ENCODE measurements at places on chromosomes 3 and 15.

GRCh38 chr3:50174947-50175524 lies 16.4 kb upstream of the GNAT1 start:
- DNase-seq, result no peak

DNA sequence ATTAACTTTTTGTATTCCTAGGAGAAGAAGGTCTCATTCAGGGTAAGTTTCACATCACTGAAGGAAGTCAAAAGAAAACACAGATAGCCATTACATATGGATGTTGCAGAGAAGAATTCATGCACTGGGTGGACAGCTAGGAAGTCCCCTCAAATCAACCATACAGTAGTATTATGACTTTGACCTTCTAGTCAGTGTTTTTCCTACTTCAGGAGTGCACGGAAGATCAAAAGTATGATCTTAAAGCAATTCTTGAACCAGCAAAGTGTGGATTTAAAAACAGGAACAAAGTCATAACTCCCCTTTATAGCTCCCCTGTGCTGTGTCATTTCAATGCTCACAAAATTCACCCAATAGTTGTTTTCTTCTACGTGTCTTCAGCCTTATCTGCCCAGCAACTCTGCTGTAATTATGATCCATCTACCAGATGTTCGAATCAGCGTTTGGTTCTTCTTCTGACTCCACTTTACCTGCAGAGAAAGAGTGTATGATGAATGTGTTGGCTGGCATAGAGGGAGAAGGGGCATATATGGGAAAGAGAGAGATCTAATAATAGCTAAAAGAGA lies 118.1 kb upstream of the MEIS2 start:
- no peak for DNase-seq

- DNase-seq, result no peak
These were observed 63.6 kb downstream of the TLE3 start for GRCh38 chr15:70034141-70034540.

GRCh38 chr3:8604988-8605387 lies 39.6 kb downstream of the SSUH2 start:
- DNase-seq, result no peak

- DNase-seq, result no peak
These were observed 85.4 kb downstream of the MAGI1 start for GRCh38 chr3:65953301-65953812.

DNA sequence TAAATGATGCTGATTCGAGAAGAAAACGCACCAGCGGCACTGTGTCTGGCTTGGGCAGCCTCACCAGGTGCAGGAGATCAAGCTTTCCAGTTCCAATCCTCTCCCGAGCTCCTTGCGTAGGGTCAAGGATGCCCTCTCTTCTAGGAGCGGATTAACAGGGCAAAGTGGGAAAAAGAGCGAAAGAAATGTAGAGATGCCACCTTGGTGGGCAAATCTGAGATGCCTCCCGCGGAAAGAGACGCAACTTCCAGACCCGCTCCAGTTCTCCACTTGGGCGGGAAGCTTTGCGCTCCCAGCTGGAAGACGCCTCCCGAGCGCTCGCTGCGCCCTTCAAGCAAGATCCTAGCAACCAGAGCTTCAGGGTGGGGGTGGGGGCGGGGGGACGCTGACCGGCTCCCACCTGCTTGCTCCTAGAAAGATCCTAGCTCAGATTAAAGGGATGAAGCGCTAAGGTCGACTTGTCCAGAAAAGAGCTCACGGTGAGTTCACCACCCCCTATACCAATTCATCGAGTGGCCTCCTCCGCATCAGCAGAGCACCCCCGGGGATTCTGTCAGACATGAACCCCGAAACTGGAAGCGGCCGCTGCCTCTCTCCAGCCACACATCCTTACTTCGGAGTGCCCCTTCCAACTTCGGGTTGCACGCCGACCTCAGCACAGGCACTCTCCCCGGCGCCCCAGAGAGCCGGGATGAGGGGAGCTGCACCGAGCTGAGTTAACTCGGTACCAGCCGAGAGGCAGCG lies 769 bp downstream of the TAFA4 start:
- no peak for DNase-seq

GRCh38 chr15:90818251-90819210 lies 49.9 kb upstream of the FURIN start:
- no peak for DNase-seq

GRCh38 chr3:58214484-58215316 lies 3.9 kb upstream of the DNASE1L3 start:
- DNase-seq, result no peak

GRCh38 chr3:69370901-69371301 lies 15.0 kb downstream of the FRMD4B start:
- DNase-seq, result no peak

DNA sequence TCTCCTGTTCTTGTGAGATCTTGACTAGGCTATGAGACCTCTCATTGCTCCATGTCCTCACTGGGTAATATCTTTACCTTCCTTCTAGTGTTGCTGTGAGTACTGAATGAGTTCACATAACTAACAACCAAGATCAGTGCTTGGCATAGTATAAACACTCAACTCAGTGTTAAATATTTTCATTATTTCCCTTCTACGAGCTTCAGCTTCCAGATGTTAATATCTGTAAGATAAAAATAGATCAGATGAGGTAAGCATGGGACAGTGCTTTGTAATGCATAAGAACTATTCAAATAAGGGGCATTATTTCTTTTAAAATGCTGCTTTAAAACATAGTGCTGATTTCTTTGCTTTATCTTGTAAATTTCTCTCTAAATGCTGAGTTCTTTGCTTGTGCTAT lies 130.8 kb downstream of the DIPK2A start:
- no peak for DNase-seq

- DNase-seq, result no peak
These were observed 162.6 kb upstream of the ABI3BP start for GRCh38 chr3:101155825-101156224.

DNA sequence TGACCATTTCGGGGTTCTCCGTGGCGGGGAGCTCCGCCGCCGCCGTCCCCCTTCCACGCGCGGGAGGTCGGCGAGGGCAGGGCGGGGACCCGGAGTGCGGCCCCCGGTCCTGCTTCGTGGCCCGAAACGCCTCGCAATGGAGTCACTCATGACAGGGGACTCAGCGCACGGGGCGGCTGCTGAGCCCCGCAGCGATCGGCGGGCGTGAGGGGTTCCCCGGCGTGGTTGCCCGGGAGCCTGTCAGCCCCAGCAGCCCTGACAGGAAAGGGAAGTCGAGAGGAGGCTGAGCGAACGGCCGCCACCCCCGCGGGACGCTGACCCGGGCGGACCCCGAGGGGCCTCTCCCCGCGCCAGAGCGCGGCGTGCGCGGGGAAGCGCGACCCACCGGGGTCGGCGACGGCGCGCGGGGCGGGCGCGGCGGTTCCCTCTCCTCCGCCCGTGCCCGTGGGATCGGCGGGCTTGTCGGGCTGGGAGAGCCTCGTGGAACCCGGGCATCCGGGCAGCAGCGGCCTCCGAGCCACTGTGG lies 564 bp upstream of the PIGZ start:
- no peak for DNase-seq

- DNase-seq, result no peak
These were observed 1.6 kb downstream of the THBS1 start for GRCh38 chr15:39582286-39582976.

Measured in head of caudate nucleus (tissue), 42 donors.